ENCODE measurements at places on chromosomes 16 and 17.

DNA sequence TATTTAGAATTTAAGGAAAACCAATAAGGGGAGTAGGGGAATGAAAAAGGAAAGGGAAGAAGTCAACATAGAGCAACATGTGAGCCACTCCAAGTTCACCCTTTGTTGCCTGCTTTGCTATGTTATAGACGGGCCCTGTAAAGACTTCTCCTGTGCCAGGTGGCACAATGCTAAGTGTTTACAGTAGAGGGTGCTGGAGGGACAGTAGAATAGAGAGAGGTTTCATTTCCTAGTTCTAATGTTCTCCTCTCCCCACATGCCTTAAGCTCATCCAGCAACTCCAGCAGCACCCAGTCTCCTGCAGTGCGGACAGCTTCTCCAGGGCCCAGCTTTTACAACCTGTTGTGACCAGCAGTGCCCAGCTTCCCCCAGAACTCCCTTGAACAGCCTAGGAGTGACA lies 468.0 kb downstream of the HS3ST3B1 start:
- DNase-seq, result no peak

DNA sequence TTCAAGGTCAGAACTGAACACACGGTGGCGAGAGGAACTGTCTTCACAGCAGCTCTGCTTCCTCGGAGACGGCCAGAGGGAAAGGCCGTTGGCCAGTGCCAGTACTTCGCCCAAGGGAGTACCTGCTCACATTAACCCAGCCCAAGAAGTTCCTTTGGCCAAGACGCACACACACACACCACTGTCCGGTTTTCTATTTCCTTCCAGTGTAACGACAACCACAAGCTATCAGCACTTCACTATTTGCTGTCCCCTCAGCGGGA lies 744 bp upstream of the GGNBP2 start:
- peak; percentile 70 for DNase-seq

GRCh38 chr16:12709807-12710206 lies 93.9 kb downstream of the CPPED1 start:
- DNase-seq, result no peak

DNA sequence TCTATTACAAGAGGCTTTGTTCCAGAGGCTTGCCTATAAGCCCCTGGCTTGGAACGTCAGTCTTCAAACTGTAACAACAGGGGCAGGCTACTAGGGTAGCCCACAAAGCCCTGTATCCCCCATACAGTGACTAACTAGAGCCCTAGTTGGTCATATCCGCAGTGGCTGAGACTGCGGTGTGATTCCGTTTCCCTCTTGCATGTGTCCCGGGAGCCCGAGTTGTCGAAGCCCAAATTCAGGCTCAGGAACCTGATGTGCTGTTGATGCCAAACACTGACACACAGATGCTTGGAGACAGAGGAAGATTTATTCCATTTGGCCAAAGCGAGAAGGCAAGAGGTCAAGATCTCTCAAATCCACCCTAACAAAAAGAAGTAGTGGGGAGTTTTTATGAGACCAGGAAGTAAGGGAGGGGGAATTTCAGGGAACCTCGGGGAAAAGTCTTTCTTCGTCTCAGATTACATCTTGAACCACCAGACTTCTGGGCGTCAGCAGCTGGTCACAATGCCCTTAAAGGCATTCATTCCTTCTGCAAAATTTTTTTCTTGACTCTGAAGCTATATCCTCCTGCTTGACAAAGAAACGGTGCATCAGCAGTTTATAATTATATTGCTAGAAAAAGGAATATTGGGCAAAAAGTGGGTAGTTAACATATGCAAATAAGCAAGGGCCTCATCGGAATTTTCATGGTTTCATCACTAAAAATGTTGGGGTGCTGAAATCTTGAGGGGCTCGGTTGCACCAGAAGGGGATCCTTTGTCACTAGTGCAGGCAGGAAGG lies 879 bp downstream of the SLFN5 start:
- DNase-seq, result peak; percentile 73

DNA sequence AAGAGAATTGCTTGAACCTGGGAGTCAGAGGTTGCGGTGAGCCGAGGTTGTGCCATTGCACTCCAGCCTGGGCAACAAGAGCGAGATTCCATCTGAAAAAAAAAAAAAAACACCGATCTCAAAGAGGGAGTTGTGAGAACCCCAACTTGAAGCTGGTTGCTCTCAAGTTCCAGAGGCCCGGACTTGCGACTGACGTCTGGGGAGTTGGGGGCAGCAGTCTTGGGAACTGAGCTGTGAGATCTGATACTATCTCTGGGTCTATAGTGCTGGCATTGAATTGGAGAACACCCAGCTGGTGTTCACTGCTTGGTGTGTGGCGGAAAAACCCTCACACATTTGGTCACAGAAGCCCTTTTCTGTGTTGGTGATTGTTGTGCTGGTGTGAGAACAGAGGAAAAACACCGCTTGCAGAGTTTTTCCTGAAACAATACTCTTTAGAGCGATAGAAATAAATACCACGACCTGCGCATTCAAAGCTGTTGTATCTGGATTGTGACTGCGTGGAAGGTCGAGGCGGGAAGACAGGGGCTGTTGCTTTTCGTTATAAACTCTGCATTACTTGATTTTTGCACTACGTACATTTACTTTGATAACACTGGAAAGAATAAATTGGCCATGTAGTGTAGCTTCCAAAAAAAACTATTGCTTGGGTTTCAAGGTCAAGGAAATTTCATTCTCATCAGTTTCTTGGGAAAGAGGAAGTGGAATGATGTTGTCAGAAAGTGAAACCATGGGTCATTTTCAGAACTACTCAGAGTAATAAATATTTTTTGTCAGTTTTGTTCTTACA lies 8.8 kb downstream of the SCIMP start:
- DNase-seq, result peak; percentile 59

DNA sequence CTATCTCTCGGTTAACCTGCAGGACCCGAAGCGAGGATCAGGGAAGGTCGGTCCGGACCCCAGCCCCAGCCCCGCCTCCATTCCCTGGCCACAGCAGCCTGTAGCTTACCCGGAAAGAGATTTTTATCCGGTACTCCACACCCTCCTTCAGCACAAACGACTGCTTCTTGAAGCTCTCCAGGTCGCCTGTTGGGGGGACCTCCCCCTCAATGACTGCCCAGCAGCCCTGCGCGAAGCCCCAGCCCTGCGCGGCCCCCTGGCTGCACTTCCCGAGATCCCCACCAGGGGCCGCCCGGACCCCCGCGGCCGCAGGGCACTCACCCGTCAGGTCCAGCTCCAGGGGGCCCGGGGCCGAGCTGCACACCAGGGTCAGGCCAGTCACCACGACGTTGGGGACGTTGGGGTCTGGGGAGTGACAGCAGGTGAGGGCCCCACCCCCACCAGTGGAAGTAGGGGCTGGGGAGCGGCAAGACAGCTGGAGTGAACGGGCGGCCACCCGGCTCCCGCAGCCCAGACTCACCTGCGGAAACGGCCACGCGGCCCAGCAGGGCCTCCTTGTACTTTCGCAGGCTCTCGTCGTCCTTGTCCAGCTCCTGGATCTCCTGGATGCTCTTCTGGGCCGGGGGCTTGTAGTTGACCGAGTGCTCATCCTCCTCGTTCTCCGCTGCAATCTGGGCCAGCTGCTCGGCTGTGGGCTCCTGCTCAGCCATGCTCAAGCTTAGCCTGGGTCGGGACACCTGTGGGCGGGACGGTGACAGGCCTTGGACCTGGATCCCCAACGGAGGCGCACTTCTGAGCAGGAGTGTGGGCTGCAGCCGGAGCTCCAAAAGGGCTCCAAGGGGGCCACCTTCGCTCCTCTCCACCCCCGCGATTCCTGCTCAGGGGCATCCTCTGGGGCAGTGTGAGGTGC lies 1.7 kb downstream of the ARHGDIA start:
- peak; percentile 60 for DNase-seq

GRCh38 chr16:89506113-89506504 lies 2.1 kb upstream of the SPG7 start:
- DNase-seq, result no peak

GRCh38 chr17:5560361-5560988 lies 23.8 kb downstream of the NLRP1 start:
- no peak for DNase-seq

- DNase-seq, result no peak
These were observed 2.6 kb downstream of the DNAH2 start for GRCh38 chr17:7720125-7720524.

DNA sequence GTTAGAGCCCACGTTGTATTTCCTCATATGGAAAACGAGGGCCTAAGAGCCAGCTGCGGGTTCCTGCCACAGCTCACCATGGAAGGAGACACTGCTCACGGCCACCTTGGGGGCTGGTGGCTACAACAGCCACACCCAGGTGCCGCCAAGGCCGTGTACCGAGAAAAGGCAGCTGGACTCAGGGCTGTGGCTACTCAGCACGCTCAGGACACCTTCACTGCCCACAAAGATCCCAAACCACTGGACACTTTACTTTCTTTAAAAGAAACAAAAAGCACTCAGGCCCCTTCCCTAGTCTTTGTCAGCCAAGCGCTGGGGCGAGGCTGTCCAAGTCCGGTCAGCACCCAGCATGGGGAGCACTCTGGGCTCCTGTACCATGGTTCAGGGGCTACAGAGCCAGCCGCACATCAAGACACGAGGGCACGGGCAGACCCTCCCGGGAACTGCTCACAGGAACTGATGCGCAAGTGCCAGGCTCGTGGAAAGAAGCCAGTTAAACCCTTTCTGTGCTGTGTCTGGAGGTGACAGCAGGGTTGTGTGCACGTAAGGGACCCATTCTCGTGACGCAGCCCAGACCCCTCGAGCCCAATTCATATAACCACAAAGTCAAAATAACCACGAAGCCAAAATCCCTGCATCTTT lies 18.5 kb downstream of the SLC16A3 start:
- DNase-seq, result no peak

DNA sequence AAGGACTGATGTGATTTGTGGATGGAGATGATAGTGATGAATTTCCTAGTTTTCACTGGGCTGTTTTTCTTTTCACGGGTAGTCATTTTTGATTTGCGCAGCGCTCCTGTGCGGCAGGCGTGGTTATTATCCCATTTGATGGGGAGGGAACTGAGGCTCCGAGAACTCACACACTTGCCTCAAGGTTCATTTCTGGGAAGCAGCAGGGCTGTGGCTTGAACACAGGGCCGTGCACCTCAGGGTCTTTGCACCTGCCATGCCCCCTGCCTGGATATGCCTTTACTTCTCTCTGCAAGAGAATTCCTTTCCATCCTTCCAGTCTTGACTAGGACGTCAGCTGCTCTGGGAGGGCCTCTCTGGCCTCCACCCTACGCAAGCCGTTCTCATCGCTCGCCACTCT lies 16.3 kb upstream of the WFDC1 start:
- no peak for DNase-seq

- no peak for DNase-seq
These were observed 5.5 kb upstream of the TCF25 start for GRCh38 chr16:89867918-89868317.

- DNase-seq, result no peak
These were observed 3.2 kb downstream of the DPEP1 start for GRCh38 chr16:89616623-89617022.

DNA sequence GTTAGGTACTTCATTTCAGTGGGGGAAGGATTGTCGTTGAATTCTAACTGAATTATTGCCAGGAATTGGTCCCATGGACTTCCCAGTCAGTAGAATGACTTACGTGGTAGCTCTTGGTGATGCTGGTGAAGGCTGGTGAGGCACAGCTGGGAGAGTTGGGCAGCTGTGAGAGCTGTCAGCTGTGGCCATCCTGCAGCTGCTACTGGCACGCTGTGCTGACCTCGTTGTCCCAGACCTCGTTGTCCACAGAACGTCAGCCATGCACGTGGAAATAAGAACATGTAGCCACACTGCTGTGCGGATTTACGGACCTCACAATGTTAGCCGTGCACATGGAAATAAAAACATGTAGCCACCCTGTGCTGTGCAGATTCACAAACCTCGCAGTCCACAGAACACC lies 102.3 kb downstream of the NPIPB11 start:
- peak; percentile 48 for DNase-seq

DNA sequence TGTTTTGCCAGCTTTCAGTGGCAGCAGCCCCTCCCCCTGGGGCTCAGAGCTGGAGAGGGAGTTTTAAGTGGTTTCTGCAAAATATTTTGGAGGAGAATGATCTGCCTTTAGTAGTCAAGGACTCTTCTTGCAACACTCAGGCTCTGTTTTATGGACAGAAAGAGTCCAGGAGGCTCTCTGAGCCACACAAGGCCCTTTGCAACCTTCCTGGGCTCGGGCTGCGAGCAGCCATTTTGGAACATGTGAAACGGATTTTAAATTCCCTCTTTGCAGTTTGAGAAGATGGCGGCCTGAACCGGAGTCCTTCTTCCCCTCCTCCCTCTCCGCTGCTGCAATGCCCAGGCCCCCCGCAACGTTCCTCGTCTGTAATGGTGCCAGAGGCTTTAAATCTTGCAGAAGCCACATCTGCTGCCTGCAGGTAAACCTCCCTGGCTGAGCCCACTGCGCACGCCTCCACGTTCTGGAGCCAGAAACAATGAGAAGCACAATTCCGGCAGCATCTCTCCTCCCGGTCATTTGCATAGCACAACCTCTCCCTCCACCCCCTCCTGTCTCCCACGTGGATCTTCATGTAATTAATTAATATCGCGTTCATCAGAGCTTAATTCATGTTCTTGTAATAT lies 386.1 kb downstream of the SEC14L1 start:
- no peak for DNase-seq

DNA sequence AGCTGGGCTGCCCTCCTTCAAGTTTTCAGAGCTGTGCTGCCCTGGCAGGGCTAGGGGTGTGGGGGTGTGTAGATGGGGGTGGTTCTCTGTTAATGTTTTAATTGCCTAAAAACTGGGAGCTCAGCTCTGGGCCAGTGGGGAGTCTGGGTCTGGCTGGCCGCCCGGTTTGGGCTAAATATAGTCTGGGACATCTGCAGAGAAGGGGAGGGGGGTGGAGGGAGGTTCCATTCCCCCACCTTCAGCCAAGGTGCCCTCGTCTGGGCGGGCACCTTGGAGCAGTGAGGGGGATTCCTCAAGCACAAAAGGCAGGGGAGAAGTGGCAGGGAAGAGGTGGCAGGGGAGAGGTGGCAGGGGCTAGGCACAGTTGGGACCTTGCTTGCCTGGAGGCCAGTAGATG lies 13.0 kb downstream of the RARA start:
- DNase-seq, result peak; percentile 76

DNA sequence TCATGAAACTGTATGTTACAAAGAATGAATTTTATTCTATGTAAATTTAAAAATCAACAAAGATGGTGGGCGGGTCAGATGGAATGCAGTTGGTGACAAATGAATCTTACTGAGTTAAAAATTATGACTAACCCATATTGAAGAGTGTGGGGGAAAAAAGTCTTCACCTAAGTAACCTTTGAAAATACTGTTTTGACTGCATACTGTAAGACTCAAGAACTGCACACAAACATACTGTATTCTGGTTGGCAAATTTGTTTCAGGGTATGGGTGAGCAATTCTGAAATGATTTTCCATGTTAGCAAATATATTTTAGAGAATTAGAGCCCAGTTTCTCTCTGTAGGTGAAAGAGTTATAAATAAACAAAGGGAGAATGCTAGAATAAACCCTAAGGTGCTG lies 153.7 kb upstream of the KCNJ18 start:
- no peak for DNase-seq

GRCh38 chr16:79154086-79154485 lies 446.5 kb downstream of the MAF start:
- DNase-seq, result no peak

GRCh38 chr16:14263769-14264168 lies 192.7 kb downstream of the MRTFB start:
- DNase-seq, result no peak

Data from muscle of leg (tissue), 16 donors.